ENCODE measurements at places on chromosomes 5 and 9. TPM values are rescaled to one million over a fixed set of nuclear protein-coding genes. Genes with fewer than 3 reads are reported as not detected.

Gene CTXN3
- total RNA-seq, result 13.9 TPM

Gene STPG3
- total RNA-seq, result not detected

Gene CCNO
- total RNA-seq, result not detected

DNA sequence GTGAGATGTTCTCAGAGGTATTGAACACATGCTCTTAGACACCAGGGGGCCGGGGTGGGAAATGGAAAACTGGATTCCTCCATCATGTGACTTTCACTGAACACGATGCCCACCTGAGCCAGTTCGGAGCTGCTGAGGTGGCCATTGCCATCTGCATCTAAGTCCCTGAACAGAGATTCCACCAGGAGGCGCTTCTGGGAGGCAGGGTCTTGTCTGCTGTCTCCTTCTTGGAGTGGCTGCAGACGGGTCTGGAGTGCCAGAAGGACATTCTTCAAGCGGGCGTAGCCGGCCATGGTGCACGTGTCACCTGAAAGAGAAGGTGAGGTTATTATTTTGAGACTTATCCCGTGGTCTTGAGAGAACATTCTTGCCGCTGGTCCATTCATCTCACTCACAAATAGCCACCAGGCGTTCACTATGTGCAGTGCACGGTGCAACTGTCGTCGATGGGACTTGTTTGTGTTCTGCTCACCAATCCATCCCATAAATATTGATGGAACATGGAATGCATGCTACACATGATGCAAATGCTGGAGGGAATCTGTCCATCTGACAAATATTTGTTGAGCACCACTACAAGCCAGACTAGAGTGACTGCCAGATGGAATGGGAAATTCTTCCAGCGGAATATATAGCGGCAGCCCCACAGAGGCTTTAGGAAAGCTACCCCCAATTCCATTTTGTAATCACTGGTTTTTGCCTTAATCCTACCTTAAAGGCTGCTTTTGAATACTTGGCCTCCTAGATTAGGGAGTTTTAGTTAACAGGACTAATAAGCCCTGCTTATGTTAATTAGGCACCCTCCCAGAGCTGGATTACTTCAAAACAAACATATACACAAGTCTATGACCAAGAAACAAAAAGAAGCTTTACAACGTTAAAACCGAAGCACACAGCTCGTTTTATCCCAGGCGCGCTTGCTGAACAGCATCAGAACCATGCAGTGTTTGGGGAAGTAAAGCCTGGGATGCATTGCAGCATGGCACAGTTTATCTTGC lies 264.8 kb downstream of the HSPA4 start:
- DNase-seq, result no peak

GRCh38 chr9:107172160-107172978 lies 110.7 kb upstream of the RAD23B start:
- DNase-seq, result peak; percentile 57

DNA sequence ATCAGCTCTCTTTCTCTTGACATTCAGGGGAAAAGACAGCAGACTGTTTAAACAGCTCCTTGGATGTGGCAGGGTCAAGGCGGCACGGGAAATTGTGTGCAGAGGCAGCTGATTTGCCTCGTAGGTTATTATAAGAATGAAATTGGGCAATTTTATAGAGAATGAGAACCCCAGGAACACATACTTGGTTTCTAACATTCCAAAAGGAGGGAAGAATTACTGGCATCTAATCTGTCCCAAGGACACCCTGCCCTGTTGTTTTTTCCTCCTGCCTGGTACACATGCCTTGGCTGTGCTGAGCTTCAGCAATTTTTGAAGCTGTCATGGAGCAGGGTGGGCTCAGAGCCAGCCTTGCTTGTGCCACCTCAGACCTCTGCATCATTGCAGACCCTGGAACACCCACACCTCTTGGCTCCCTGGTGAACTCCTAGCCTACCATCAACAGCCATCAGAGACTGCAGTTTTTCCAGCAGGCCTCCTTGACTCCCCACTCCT lies 143.6 kb downstream of the BOD1 start:
- no peak for DNase-seq

Data from frontal cortex (tissue), 4 donors.